NCI-H2107 (cell line): ENCODE measurements at places on chromosomes 7 and 10.

GRCh38 chr7:100489824-100490223 lies 6.1 kb downstream of the NYAP1 start:
- peak; percentile 98 for DNase-seq

GRCh38 chr10:130425169-130425568 lies 289.0 kb downstream of the GLRX3 start:
- no peak for DNase-seq

DNA sequence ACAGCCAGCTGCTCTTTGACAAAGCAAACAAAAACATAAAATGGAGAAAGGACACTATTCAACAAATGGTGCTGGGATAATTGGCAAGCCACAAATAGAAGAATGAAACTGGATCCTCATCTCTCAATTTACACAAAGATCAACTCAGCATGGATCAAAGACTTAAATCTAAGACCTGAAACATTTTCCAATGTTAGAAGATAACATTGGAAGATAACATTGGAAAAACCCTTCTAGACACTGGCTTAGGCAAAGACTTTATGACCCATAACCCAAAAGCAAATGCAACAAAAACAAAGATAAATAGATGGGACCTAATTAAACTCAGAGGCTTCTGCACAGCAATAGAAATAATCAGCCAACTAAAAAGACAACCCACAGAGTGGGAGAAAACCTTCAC lies 425.7 kb upstream of the SEMA3D start:
- DNase-seq = no peak

DNA sequence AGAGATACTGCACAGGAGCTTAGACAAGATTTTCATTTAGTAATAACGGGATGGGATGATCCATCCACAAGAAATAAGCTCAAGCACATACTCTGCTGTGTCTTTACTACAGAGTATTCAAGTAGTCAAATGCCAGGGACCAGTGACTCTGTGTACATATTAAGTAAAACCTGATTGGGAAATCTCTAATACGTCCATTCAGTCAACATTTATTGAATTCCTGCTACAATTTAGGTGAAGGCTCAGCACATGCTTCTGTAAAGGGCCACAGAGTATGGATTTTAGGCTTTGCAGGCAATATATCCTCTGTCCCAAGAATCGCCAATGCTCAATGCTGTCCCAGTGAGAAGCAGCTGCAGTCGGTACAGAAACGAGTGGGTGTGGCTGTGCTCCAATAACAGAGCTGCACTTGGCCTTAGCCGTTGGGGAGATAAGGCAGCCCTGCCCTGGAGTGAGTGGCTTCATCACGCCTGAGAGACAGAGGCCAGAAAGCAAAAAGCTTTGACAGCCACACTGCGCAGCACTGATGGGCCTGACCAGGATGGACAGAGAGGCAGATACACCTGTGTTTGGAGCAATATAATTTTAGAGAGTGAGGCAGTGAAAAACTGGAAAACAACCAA lies 186.8 kb downstream of the PARD3 start:
- DNase-seq = no peak
